HL-60 (cell line): ENCODE measurements at places on chromosomes 1 and 21.

GRCh38 chr1:54475946-54476516 is 69.8 kb upstream of the SSBP3 start:
- DNase-seq = peak; percentile 52

DNA sequence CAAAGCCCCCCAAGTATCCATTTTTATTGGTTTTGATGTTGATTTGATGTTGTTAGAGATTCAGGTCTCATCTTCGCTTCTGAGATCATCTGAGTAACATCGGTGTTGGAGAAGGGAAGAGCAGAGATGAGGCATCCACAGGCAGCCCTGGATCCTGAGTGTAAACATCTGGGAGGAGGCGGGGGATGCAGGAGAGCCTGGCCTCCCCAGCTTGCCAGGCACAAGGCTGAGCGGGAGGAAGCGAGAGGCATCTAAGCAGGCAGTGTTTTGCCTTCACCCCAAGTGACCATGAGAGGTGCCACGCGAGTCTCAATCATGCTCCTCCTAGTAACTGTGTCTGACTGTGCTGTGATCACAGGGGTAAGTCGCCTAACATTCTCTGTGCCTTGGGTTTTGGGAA is at the start of gene PROK1:
PROK1 (plus strand) TSS at position 221 of the 400 bp plus-strand sequence; CDS start at position 289, 68 bp downstream.
- no peak for DNase-seq

DNA sequence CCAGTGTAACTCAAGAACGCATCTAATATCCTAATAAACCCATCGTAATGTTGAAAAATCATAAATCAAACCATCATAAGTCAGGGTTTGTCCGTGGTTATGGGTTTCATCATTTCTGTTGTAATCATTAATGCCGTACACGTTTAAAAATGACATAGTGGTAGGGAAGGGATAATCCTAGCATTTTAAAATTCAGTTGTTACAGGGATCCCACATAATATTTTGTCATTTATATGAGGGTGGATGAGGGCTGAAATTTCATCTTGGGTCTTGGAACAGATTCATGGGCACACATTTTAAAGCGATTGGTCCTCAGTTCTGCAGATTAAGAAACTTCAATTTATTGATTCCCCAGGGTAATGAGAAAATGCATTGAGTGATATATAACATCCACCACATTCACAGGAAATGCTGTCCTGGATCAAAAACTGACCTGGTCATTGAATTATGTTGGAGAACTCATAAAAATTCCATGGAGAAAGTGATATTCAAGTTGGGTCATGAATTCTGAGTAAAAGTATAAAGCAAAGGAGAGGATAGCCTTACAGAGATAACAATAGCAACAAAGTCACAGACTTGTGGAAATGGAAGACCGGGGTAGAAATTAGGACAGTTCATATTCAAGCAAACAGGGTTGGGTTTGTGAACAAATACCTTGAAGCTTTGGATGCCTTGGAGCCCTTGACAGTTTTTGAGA is 1527.3 kb upstream of the TPTE start:
- DNase-seq = no peak

DNA sequence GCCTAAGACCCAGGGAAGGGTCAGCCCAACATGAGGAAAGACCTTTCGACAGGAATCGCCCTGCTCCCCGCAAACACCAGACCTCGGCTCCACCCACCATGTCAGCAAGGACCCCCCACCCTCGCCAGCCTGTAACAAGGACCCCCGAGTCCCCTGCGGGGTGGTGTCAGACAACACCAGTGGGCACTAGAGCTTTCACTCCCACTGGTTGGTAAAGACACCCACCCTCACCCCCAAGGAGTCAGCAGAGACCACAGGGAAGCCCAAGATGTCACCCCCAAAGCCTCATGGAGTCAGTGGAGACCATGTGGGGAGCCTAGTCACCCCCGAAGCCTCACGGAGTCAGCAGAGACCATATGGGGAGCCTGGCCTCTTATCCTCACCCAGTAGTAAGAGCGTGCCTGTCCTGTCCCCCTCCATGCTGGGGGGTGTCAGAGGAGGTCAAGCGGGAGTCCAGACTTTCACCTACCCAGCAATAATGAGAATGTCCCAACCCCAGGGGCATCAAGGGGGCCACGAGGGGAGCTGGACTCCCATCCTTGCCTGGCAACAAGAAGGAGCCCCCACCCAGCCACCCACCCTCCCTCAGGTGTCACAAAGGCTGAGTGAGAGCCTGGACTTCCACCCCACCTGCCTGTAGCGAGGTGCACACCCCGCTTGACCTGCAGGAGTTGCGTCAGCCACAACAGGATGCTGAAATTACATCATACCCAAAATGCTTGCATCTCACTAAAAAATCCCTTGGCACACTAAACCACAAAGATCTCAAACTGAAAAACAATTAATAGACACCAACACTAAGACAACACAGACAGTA is 24.8 kb downstream of the SLC19A1 start:
- DNase-seq = peak; percentile 77

DNA sequence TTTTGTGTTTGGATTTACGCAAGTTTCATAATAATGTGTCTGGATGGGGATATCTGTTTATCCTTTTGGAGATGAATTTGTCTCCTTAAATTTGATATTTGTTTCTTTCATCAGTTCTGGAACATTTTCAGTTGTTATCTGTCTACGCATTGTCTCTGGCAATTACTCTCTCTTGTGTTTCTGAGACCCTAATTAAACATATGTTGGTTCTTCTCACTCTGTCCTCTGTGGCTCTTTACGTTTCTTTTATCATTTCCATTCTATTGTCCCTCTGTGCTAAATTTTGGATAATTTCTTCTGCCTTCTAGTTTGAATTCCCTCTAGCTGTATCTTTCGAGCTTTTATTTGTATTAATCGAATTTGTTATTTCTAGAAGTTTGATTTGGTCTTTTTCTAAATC is 17.5 kb upstream of the PRELP start:
- no peak for DNase-seq

DNA sequence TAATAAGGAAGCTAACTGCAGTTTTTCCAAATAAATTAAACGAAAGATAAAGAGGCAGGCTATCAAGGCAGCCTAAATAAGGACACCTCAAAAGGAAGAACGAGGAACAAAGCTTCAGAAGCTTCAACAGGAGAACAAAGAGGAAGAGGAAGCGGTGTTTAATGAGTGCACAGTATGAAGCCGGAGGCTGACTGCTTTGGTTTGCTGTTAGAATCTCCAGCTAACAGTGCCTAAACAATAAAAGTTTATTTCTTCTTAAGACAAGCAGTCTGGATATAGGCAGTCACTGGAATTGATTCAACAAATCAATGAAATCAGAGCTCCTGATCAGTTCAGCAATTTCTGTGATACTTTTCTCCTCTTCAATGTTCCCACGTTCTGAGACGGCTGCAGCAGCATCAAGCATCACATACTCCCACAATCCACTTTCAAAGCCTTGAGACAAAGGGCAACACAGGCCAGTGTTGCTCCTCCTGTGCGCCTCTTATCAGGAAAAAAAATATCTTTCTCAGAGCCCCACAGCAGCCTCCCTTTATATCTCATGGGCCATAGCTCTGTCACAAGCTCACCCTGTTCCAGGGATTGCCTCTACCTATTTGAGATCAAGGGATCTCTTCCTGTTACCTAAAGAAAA is 365.6 kb upstream of the ST6GALNAC5 start:
- no peak for DNase-seq

DNA sequence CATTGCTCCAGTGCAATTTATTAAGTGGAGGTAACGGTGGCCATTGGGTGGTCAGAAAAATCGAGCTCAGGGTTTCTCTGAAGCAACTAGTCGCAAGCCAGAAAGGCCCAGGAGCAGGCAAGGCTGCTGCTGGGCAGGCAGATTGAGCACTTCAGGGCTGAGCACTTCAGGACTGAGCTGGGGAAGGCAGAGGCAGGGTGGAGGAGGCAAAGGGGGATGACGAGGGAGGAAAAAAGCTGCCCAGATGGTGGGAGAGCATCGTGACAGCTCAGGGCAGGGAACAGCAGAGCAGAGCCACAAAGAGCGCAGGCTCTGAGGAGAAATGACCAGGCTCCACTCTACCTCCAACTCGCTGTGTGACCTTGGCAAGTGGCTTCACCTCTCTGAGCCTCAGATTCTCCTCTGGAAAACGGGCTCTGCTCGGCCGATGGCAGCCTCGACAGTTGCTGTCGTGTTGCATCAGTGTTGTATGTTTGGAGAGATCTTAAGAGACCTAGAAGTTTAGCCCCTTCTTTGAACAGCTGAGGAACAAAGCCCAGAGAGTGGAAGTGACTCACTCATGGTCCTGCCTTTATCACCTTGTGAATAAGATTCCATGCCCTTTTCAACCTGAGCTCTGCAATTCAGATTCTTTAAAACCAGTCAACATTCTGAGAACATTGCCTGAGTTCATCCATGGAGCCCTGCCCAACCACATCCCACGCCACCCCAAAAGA is 141.4 kb downstream of the SYF2 start:
- DNase-seq = no peak

DNA sequence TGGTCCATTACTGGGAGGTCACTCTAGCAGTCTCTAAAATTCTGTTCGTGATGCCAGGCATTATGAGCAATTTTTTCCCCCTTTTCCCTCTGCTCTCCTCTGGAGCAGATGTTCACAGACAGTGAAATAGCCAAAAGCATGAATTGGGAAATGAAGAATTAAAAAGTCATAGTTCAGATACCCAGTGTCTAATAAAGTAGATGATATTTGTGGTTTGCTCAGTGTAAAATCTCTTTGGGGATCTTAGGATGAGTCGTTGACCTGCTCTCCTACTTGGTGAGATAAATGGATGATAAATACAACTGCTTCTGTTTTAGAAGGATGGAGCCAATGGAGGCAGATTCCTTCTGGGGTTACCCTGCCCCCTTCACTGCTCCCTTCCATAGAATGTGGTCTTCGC is 56.3 kb downstream of the KIAA0040 start:
- no peak for DNase-seq
